ENCODE measurements at places on chromosomes 5 and 9. TPM values are rescaled to one million over a fixed set of nuclear protein-coding genes. Genes with fewer than 3 reads are reported as not detected.

Gene RXRA
- total RNA-seq = 61.1 TPM

Gene SPINK7
- total RNA-seq = not detected

Gene EGFLAM
- 4.5 TPM for total RNA-seq

Gene ZNF608
- total RNA-seq = 39.7 TPM

Gene GRHPR
- 119 TPM for total RNA-seq

Gene IFNA16
- not detected for total RNA-seq

Gene SLC1A3
- 31.1 TPM for total RNA-seq

Gene GLRA1
- not detected for total RNA-seq

Gene CMBL
- total RNA-seq = 30.2 TPM

Gene ARHGEF39
- 0.29 TPM for total RNA-seq

Gene PTPN3
- 9.3 TPM for total RNA-seq

GRCh38 chr9:12719431-12719830, 26.2 kb downstream of the TYRP1 start:
- DNase-seq = no peak

GRCh38 chr9:79731171-79731890, 159.6 kb downstream of the TLE4 start:
- no peak for DNase-seq

DNA sequence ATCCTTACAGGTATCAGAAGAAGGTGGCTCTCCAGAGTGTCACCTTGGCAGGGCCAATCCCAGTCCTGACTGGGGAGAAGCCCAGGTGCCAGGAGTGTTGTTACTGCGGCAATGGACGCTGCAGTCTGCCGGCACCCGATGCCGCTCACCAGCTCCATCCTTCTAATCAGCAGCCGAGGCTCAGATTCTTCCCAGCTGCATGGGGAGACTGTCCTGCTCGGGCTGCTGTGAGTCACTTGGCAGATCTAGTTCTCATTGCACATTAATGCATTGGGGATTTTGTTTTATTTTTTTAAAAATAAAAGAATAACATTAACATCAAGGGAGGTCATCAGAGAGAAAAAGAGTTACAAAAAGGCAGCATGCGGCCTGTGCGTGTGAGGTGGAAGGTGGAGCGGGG, 115.8 kb downstream of the MTX3 start:
- no peak for DNase-seq

- no peak for DNase-seq
Measured at GRCh38 chr5:142115937-142116614, 7.5 kb downstream of the NDFIP1 start.

GRCh38 chr9:27094640-27095298, 14.3 kb upstream of the TEK start:
- DNase-seq = no peak

- DNase-seq = no peak
Measured at GRCh38 chr5:16018970-16019369, 160.6 kb downstream of the MARCHF11 start.

GRCh38 chr9:105116052-105116868, 128.2 kb upstream of the SLC44A1 start:
- no peak for DNase-seq

DNA sequence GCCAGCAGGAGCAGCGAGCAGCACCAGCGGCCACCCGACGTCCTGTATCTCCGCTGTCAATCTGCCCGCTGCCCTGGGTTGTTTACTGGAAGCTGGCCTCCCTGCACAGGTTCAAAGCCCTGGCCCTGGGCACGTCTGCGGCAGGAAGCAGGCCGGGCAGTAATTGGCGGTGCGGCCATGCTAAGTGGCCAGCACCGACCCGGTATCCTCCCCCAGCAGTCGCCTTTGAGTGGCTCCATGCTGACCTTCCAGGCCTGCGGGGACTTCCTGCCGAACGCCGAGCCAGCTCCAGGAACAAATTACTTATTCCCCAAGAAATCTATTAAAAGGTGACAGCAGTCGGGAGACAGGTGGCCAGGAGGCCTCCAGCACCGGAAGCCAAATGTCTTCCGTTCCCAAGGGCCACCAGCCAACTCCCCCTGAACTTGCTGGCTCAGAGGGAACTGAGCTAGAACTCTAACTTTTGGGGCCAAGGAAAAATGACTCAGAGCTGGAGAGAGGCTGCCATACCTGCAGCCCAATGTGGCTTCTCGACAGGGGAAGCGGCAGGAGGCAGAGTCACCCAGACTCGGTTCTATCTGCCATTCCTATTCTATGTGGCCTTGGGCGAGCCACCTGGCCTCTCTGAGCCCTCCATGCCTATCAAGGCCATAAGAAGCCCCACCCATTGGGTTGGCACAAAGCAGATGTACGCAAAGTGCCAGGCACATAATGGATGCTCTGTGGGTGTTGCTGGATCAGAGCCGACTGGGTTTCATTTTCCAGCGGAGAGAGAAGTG, 13.7 kb upstream of the PSMB7 start:
- DNase-seq = no peak

- no peak for DNase-seq
Measured at GRCh38 chr9:91166796-91167366, 194.8 kb downstream of the AUH start.

GRCh38 chr9:97919217-97919813, 3.0 kb downstream of the TRMO start:
- no peak for DNase-seq

- DNase-seq = peak; percentile 31
Measured at GRCh38 chr5:83844449-83845068, 123.9 kb upstream of the HAPLN1 start.

DNA sequence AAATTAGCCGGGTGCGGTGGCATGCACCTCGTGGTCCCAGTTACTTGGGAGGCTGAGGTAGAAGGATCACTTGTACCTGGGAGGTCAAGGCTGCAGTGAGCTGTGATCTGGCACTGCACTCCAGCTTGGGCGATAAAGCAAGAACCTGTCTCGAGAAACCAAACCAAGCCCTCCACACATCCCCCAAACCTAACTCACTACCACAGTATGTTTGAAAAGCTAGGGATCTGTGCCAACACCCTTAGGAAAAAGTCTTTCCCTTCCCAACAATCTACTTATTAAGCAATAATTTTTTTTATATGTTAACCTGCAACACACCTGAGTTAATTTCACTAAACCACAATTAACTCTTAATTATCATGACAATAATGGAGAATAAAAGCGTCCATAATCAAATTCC, 2.2 kb downstream of the UBTD2 start:
- DNase-seq = no peak

GRCh38 chr9:69976152-69976551, 67.5 kb upstream of the MAMDC2 start:
- DNase-seq = no peak

DNA sequence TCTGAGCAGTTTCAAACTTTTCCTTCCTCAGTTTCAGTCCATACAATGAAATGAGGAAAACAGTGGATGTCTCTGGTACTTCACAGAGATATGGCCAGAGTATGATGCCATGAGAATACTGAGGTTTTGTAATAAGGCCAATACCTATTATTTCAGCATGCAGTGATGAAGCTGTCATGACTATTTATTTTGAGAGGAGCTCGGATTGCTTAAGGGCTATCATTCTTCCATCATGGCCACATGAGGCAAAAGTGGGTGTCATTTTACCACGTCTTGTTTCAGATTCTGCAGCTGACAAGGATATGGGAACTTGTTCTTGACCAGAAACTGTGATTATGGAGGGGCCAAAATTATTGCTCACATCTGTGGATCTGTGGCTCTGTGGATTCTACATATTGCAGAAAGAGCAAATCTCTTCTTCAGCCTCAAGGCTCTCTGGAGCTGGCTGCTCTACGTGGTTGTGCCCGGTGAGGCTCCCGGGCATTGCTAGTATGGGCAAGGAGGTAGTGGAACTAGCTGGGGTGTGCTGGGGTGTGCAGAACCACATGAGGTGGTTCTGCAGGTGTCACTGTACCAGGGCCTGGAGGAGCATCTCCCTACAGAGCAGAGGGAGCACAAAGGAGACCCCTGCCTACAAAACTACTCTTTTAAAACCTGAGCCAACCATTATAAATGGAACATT, 180.3 kb downstream of the SEMA6A start:
- DNase-seq = no peak

GRCh38 chr5:54326662-54327270, 16.4 kb upstream of the ARL15 start:
- DNase-seq = no peak

DNA sequence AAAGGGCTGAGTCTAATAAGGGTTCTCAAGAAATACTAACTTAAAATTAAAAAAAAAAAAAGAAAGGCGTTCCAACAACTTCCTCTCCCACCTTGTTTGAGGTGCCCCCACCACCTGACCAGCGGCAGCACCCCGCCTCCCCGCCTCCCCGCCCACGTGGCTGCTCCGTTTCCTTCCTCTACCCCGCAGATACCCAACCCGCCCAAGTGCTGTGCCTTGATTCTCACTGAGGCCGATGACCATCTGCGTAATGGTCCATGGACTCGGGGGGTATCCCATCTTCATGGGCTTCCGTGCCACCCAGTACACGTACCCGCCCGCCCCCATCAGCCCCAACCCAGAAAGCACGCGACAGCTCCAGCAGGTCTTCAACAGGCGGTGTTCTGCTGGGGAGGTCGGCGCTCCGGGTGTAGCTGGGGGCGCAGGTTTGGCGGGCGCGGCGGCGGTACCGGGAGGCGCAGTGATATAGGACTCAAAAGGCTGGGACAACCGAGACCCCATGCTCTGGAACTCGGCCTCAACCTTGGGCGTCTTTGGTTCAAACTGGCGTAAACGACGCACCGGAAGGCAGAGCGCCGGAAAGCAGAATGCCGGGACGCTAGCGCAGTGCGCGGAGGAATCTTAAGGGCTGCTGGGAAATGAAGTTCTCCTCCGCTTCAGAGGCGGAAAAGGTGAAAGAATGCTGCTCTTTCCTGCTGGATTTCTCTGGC, at the start of gene DMAC1:
TSS of gene DMAC1 (minus strand) at position 545 of the 710 bp plus-strand sequence. CDS start at position 501, 44 bp downstream.
- peak; percentile 82 for DNase-seq

DNA sequence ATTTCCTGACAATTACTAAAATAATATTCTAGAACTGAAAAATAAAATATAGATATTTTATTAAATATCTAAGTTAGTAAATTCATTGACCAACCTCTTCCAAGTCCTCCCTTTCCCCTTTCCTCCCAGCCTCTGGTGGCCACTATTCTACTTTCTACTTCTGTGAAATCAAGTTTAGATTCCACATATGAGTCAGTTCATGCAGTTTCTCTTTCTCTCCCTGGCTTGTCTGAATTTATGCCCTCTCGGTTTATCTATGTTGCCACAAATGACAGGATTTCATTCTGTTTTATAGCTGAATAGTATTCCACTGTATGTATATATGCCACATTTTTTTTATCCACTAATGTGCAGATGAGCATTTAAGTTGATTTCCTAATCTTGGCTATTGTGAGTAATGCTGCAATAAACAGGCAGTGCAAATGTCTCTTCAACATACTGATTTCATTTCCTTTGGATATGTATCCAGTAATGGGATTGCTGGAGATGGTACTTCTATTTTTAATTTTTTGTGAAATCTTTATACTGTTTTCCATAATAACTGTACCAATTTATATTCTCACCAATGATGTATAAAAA, 52.3 kb downstream of the WDR36 start:
- DNase-seq = no peak

GRCh38 chr5:136021016-136021405, 7.8 kb upstream of the TGFBI start:
- no peak for DNase-seq

DNA sequence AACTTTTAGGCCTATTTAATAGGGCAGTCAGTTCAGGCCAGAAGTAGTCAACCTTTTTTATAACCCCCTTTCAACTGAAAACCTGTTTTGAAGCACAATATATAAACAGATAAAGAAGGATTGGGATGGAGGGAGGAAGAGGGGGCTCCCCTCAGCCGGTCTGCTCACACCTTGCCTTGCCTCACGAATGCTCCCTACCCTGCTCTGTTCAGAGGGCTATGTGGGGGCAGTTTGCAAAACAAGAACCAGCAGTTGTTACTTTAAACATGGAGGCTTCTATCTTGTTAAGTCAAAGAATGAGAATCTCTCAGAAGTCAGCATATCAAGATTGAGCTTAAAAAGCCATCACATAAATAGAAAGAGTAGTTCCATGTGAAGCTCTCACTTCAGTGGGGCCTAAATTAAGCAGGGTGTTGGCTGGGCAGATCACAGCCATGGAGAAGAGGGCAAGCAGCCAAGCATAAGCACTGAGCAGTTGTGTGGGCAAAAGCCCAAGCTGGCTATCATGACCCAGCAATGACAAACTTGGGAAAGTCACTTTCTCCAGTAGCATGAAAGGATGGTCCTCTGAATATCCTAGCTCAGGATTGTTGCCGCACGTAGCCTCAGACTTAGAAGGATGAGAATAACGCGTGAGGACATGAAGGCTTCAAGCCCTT, 70.6 kb downstream of the ALDH1A1 start:
- peak; percentile 74 for DNase-seq

- DNase-seq = no peak
Measured at GRCh38 chr5:112979723-112980122, 3.1 kb downstream of the DCP2 start.

DNA sequence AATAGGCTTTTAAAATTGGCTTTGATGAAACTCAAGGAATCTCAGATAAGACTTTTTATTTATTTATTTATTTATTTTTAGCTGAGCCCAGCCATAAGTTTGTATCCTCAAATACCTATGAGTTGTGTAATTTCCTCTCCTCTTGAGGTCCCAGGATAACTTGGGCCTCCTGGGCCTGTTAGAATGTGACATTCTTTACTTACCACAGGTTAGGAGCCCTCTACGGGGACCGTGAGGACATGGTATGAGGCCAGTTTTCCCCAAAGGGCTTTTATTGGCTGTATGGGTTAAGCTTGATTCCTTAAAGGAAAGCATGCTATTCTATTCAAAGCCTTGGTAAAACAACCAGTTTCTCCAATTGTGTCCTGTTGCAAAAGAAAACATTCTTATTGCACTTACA, 16.9 kb downstream of the SHISAL2B start:
- DNase-seq = no peak

DNA sequence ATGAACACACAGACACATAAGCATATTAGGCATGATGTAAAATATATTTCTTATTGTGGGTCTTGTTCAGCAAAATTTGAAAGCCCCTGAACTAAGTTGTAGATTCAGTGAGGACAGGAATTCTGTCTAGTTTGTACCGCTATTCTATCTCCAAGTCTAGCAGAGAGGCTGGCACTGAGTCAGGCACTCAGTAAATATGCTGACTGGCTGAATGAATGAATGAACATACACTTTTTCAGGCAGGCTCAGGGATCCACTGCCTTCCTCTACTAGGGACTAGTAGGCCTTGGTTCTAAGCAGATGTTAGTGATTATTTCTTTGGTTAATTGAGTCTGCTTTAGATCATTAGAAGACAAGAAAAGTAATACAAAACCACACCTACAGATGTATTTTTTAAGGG, 157.5 kb downstream of the ZSWIM6 start:
- no peak for DNase-seq

GRCh38 chr5:15285901-15286583, 213.9 kb upstream of the FBXL7 start:
- no peak for DNase-seq
